Aortic smooth muscle cell (primary cell): ENCODE measurements at places on chromosomes 5 and 9. TPM values are rescaled to one million over a fixed set of nuclear protein-coding genes. Genes with fewer than 3 reads are reported as not detected.

Gene IL5
- not detected in 2 replicates for total RNA-seq

Gene FREM1
- 0.13 and 0.56 TPM in 2 replicates for total RNA-seq

Gene IL9
- total RNA-seq, result not detected in 2 replicates

Gene PHYHD1
- 5.7 and 9.8 TPM in 2 replicates for total RNA-seq

Gene TSTD2
- 16.3 and 17.2 TPM in 2 replicates for total RNA-seq

Gene GOLM1
- 27.0 and 30.5 TPM in 2 replicates for total RNA-seq

Gene PCDHA8
- 0.06 TPM in 1 of 2 replicates, not detected in the other for total RNA-seq

Gene SLC27A6
- 0.06 TPM in 1 of 2 replicates, not detected in the other for total RNA-seq

Gene CMBL
- total RNA-seq, result 5.8 and 7.3 TPM in 2 replicates

Gene SV2C
- total RNA-seq, result under 0.01 TPM in 1 of 2 replicates, not detected in the other

Gene RHOBTB3
- total RNA-seq, result 27.5 and 34.6 TPM in 2 replicates

Gene PCDHGC5
- total RNA-seq, result 3.4 and 4.7 TPM in 2 replicates

Gene TRIP13
- 14.2 and 26.2 TPM in 2 replicates for total RNA-seq

Gene GFPT2
- 1.1 and 13.9 TPM in 2 replicates for total RNA-seq

Gene FOXD4
- 0.06 and 0.13 TPM in 2 replicates for total RNA-seq

Gene PCDHAC1
- total RNA-seq, result 0.06 and 0.13 TPM in 2 replicates

Gene TMEM141
- total RNA-seq, result 66.0 and 77.2 TPM in 2 replicates

Gene CRHBP
- total RNA-seq, result 0.13 and 0.75 TPM in 2 replicates

Gene MARCOL
- total RNA-seq, result not detected in 2 replicates

Gene NEUROG1
- total RNA-seq, result not detected in 2 replicates

Gene WNT8A
- not detected in 2 replicates for total RNA-seq

Gene MARCHF6
- total RNA-seq, result 47.6 and 66.5 TPM in 2 replicates

Gene FSD1L
- total RNA-seq, result 4.5 and 5.1 TPM in 2 replicates

Gene GFRA3
- total RNA-seq, result not detected in 2 replicates

Gene PITX1
- total RNA-seq, result 0.13 and 0.44 TPM in 2 replicates

Gene PLAC8L1
- 0.25 and 0.40 TPM in 2 replicates for total RNA-seq

Gene NIPAL4
- total RNA-seq, result not detected in 2 replicates

Gene CAVIN4
- 0.92 and 1.2 TPM in 2 replicates for total RNA-seq
